OCI-M1 (cell line): ENCODE measurements at places on chromosomes 7 and 10.

GRCh38 chr10:28681291-28681763, 4.0 kb downstream of the BAMBI start:
- no peak for DNase-seq

DNA sequence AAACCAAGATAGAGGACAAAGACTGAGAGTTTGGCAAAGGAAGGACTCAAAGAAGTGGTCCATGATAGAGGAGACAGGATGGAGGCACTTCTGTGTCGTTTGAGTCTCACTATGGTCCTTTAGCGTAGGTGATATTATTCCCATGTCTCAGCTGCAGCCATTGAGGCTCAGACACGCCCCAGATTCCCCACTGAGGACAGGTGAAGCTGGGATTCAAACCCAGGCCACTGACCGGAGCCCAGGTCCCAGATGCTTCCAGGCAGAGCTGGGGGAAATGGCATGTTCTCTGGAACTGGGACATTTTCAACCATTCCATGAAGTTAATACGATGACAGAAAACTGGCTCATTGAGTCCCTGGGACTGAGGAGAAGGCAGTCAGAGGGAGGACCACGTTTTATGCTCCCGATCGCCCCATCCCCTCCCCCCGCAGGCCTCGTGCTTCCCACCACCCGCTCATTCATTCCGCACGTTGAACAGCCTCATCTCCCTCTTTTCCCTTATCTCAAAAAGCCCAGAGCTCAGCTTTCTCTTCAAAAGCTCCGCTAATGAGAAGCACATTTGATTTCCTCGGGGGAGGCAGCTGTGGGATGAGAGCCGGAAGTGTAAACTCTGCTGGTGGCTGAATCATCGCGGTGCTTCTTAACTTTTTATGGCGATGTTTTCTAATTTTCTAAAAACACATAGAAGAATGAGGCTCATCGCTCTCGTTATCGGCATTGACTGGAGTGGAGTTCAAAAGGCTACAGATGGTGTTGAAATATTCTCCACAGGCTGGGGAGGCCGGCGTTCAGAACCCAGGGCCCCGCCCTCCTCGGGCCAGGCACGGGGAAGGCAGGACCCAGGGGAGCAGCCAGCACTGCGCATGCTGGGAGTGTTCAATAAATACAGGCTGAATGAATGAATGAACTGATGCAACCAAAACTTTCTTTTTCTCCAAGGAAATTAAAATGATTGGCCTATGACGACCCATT, 64.0 kb downstream of the OAT start:
- DNase-seq, result peak; percentile 95

DNA sequence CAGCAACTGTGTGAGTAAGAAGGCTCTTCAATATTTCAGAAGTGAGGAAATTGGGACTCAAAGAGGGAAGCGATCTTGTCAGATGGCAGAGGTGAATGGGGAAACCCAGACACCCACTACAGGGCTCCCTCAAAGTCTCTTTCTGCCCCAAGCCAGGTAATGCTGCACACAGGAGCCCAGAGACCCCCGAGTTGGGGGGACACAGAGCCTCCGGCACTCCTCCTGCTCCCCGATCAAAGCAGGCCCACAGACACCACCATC, 139.4 kb downstream of the TNS3 start:
- no peak for DNase-seq

DNA sequence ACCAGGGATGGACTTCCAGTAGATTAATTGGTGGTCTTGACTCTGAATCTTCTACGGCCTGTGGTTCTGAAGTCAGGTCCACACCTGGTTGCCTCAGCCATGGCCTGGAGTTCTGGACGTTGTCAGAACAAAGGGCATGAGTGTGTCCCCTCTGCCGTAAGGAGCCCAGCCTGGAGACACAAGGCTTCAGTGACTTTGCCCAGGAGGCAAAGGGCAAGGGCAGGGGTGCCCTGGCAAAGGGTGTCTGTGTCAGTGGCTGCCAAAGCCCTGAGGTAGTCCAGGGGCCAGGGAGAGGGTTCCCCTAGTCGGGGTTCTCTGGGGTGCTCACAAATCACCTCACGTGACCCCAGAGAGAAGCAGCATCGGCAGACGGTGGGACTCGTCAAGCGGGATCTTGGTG, 273.2 kb upstream of the ZNF32 start:
- no peak for DNase-seq

- no peak for DNase-seq
Observed at GRCh38 chr7:38195804-38196595, 18.0 kb downstream of the STARD3NL start.

- DNase-seq, result no peak
Observed at GRCh38 chr10:51649064-51649463, 50.3 kb downstream of the CSTF2T start.

DNA sequence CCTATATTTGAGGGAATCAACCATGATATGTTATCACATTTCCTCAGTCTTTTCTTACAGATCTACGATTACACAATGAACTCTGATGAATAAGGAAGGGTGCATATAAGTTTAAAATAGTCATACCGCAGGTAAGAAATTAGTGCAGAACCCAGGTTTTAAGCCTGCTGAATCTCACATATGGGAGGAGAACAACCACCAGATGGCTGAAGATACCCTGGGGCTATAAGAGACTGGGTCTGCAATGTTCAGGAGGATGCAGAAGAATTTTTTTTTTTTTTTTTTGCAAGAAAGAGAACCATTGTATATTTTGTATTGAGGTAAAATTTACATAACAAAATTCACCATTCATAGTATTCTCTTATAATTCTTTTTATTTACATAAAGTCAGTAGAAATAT, 372.3 kb upstream of the MYO3A start:
- DNase-seq, result no peak

- no peak for DNase-seq
Observed at GRCh38 chr7:92417913-92418312, 29.4 kb upstream of the GATAD1 start.

GRCh38 chr10:3755440-3756359, 29.3 kb downstream of the KLF6 start:
- DNase-seq, result no peak

DNA sequence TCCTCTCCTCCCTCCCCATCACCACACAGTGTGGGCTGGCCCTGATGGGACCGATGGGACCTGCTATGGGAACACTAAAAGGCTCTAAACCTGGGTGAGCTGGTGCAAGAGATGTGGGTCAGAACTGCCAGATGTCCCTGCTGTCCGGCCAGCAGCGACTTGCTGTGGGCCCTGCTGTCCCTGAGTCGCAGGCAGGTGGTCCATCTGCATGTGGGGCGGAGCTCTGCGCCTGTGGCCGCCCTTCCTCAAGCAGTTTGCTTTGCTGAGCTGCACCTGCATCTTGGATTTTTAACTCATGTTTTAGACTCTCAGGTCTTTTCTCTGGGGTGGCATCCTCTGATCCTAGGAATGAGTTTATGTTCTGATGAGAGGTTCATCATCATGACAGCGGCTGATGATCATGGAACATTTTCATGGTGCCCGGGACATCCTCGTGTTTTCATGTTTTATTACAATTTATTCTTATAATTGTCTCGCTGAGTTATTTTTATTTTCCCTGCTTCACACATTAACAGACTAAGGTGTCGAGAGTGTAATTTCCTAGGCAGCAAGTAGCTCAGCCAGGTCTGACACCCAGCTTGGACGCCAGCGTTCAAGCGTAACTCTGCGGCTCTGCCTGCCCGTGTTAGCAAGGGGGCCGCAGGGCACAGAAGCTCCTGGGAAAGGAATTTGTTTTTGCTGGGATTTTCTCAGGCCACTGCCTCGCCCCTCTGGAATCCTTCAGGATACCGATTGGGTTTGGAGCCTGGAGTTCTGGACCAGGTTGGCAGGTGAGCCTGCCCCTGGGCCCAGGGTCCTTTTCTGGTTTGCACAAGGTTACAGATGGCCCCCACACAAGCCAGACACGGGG, 615.2 kb upstream of the FOXK1 start:
- no peak for DNase-seq

DNA sequence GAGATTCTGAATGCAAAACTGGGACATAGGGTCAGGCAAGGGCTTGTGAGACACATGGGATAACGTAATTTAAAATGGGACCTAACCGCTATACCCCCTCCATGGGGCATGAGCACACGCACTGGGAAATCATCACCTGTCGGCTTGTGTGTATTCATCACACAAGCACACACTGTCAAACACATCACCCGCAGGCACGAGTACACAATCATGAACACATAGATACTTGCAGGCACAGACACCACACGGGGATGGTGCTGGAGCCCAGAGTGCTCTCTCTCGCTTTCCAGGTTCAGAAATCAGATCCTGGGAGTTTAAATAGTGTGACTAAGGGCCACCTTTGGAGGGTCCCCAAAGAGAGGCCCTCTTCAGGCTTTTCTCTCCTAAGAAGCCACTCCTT, 19.6 kb upstream of the TLX1 start:
- no peak for DNase-seq

GRCh38 chr10:2873769-2874168, 193.6 kb upstream of the PFKP start:
- DNase-seq, result no peak

- DNase-seq, result no peak
Observed at GRCh38 chr10:84844461-84844860, 516.1 kb downstream of the CCSER2 start.

DNA sequence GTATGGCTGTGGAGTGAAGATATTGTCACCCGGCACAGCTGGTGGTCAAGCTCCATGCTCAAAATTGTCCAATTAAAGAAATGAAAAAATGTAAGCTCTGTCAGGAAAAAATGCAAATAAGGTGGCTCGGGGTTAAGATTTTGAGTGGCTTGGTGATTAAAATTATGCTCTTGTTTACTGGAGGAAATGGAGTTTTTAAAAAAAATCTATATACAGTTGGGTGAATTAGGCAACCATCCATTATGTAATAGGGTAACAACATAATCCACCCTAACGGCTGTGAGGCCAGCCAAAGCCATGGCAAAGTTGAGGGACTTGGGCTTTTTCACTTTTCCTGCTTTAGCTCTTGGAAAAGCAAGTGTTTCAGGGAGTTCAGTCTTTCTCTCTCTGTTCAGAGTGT, 260.8 kb upstream of the HABP2 start:
- DNase-seq, result no peak

DNA sequence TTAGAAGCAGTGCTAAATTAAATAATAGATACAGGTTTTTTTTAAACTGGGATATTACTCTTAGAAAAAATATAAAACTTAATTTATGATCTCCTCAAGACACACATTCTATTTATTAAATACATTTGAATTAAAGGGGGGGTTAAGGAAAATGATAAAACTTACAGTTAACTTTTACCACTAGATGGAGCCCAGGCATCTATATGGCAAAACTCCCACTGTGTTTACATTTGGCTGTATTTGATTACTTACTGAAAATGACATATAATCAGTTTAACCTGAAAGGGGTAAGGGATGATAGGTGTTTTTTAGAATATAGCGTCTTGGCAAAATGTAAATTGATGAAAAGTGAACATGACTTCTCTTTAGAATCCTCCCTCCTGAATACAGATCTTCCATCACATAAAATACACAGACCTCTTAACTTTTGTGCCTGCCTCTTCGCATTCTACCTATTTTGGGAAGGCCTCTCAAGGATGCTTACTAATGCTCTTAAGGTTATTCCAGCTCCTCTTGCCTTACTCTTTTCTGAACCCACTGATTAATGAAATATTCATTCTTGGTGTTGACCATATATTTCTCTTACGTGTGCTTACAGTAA, 235.7 kb downstream of the AGMO start:
- DNase-seq, result peak; percentile 61

DNA sequence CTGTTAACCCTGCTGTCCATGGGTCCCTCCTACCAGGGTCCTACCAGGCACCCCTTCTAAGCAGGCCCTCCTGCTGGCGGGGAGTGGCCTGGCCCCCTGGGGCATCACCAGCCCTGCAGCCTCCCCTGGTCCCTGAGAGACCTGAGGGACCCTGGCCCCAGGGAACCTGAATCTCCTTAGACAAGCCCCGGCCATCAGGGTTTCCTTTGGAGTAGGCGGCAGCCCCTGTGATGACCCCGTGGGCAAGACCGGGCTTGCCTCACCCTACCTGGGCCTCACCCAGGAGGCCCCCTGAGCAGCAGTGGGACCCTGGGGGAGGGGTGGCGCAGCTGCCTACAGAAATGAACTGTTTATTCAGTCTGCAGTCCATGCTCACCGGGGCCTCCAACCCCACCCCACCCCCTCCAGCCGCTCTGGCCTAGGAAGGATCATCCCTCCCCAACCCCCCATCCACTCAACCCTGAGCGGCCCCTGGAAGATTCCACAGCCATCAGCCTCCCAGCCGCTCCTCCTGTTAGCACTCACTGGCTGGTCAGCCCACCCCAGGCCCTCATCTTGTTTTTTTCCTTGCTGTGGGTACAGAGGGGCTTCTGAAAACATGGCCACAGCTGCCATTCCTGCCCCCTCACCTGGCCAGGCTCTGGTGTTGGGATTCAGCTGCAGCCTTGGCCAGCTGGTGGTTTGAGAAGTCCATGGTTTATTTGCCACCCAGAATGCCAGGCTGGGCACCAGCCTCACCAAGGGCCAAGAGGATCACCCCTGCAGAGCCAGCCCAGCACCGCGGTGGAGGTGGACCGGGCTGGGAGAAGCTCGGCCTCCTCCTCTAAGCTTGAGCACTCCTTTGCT, 34.8 kb upstream of the CHST15 start:
- no peak for DNase-seq

DNA sequence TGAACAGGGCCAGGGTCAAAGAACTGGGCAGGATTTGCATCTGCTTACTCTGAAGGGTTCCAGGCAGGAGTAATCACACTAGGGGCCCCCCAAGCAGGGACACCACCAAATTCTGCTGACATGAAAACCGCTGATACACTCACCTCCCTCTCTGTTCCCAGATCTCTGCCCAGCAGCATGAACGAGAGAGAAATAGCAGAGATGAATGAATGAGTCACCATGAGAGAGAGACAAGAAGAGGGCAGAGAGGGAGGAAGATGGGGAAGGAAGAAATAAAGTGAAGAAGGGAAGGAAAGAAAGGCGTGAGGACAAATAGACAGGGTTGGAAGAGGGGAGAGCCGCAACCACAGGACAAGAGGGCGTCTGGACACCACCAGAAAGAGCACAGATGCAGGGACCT, 285.9 kb upstream of the NEBL start:
- DNase-seq, result no peak
